ENCODE measurements at places on chromosomes 7 and 10.

DNA sequence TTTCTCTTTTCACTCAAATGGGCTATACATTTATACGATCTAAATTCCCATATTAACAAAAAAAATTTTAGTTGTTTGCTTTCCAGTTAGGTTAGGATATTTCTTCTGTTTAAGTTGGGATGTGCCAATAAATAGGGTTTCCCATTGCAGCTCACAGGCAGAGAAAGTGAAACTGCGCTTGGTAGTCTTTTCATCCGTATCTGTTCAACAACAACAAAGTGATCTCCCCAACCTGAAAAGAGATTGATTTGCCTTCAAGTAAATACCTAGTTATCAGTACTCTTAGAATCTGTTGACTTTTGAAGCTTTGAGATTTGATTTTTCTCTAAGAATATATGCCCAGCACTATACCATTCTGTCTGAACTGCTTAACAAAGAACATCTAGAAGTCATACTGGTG, 143.4 kb downstream of the DYNC1I1 start:
- no peak for DNase-seq

DNA sequence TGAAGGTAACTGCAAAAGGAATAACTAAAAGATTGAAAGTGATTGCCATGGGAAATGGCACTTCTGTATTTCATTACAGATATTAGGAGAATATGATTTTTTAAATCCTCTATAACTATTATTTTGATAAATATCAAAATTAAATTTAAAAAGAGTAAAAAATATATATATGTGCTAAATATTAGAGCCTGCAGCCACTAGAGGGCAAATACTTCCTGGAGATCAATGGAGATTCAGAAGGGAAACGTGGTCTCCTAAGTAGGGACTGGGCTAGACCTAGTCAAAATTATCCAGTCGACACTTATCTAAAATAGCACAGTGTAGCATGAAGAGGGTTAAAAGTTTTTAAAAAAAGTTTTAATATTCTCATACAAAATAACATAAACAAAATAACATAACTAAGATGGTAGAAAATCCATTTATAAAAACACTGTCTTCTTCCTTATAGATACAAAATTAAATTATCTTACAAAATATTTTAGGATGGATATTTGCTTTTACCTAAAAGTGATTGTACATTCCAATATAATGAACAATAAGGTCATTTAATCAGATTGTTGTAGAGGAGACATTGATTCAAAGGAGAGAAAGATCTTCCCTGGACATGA, 434.3 kb downstream of the MDFIC start:
- DNase-seq: no peak

DNA sequence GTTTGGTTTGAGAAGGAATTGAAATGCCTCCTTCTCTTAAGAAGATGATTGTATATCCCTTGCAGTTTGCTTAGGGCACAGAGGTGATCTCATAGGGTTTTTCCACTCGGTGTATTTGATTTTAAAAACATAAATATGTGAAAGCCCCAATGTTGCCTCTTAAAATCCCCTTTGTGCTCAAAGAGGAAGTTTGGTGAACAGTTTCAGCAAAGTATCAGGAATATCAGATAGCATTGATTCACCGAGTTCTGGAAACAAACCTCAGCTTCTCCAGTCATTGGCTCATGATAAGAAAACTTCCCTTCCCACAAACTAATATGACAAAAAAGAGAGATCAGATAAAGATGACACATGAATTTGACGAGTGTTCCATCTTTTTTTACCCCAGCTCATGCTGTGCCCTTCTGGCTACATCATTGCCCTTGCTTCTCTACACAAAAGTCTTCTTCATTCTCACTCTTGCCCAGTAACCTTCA, 20.1 kb upstream of the SMNDC1 start:
- no peak for DNase-seq

- no peak for DNase-seq
These were observed 116.3 kb downstream of the HPSE2 start for GRCh38 chr10:99119258-99119748.

DNA sequence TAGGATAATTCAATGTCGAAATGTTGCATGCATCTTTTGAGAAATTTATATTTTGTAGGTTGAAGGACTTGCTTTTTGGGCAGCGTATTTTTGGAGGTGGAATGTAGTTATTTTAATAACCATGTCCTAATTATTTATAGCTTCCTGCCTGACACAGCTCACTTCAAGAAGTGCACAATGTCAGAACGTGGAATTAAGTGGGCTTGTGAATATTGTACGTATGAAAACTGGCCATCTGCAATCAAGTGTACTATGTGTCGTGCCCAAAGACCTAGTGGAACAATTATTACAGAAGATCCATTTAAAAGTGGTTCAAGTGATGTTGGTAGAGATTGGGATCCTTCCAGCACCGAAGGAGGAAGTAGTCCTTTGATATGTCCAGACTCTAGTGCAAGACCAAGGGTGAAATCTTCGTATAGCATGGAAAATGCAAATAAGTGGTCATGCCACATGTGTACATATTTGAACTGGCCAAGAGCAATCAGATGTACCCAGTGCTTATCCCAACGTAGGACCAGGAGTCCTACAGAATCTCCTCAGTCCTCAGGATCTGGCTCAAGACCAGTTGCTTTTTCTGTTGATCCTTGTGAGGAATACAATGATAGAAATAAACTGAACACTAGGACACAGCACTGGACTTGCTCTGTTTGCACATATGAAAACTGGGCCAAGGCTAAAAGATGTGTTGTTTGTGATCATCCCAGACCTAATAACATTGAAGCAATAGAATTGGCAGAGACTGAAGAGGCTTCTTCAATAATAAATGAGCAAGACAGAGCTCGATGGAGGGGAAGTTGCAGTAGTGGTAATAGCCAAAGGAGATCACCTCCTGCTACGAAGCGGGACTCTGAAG, 620 bp downstream of the ZRANB1 start:
- no peak for DNase-seq

DNA sequence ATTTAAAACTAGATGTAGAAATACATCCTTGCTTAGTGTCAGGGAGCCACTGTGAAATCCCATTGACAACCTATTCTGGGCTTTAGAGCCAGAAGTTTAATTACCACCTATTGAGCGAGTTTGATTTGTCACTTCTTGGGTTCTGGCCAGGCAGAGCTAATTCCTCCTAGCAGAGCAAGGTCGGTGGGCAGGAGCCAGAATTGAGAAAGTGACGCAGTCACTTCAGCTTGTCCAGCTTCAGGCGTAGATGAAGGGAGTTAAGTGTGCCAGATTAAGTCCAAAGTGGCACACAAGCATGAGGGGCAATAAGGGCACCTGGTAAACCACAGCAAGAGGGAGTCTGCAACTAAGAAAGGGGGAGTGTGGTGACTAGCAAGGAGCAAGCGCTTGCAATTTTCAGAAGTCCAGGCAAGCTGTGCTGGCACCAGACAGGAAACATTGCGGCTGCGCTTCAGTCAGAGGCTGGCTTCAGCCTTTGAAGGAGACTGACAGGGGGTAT, 119.4 kb downstream of the ST7 start:
- no peak for DNase-seq

DNA sequence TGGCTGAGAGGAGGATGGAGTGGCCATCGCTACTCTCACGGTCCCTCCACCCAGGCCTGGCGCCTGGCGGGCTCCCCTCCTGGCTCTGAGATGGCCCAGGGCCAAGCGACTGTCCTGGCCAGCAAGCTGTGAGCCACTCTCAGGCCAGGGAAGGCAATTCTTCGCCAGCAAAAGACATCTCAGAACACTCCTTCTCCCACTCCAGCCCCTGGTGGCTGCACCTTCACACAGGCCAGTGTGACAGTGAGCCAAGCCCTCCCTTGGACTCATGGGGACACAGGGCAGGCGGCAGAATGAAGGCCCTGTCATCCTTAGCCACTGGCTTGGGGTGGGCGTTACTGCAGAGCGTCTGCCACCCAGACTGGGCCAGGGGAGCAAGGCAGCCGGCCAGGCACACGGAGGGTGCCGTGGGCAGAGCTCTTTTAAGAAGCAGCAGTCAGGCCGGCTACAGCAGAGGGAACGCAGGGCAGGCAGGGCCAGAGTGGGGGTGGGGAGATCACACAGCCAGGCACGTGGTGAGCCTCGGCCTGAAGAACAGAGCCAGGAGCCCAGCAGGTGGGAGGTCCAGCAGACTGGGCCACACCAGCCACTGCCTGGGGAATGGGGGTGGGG, 14.4 kb downstream of the STK32C start:
- no peak for DNase-seq
